ENCODE measurements at places on chromosomes 6 and 20.

- no peak for DNase-seq
These were observed 18.2 kb upstream of the AVP start for GRCh38 chr20:3102575-3103368.

- DNase-seq, result no peak
These were observed 5.2 kb downstream of the AP5S1 start for GRCh38 chr20:3825526-3825925.

DNA sequence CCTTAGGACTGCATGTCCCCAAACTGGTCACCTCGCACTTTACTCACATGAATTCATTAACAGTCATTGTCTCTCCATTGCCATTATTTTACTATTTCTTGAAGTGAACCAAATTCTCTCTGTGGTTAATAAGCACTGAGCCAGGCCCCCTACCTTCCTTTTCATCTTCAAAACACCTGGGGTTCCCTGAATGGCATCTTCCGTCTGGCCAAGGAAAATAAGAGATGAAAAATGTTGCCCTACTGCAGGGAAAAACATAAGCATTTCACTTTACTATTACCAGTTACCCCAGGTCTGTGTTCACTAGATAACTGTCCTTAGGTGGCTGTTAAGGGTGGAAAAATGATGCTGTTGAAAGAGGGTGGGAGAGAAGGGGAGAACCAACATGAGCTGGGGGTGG is 10.0 kb upstream of the NKX2-2 start:
- no peak for DNase-seq

DNA sequence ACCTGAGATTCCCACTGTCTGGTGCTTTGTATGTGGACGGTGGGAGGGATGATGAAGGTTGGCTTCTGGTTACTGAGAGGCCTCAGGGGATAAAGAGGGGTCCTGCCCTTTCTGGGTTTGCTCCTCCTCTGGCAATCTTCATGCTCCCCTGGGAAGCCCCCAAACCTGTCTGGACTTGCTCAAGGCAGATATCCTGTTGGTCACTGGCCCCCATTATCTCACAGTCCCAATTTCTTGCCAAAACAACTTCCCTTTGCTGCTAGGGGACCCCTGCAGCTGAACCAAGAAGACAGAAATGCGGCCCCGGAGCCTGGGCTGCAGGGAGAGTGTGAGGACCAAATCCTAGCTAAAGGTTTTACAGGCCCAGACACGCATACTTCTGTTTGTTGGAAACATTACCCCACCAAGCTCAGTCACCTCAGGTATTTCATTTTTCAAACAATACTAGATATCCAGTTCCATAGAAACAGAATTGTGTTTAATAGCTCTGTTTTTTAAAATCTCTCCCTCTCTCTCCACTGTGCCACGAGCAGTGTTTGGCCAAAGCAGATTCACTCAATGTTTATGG is 63.4 kb upstream of the MRPS10 start:
- no peak for DNase-seq

DNA sequence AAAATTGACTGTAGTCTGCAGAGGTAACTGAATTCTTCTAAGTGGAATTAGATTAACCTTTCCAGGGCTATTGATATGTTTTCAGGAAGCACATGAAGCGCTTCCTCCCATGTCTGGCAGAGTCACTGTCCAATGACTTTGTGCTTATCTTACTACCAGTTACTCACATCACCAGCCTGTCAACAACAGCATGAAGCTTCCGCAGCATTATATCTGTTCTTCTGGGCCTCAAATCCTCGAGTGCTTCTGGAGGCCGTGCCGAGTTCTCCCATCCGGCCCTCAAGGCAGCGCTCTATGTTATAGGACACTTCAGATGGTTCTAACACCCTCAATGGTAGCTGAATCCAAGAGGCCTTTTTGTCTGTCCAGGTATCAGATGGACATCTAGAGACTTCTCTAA is 33.2 kb downstream of the PSMG4 start:
- DNase-seq, result no peak

- DNase-seq, result no peak
These were observed 65.5 kb downstream of the SOBP start for GRCh38 chr6:107555449-107555848.

- DNase-seq, result no peak
These were observed 8.5 kb upstream of the TINAG start for GRCh38 chr6:54299542-54300269.

All from CD4-positive, alpha-beta T cell treated with Interleukin-10 for 1 hour (primary cell).